Tongue (tissue), 3 donors: ENCODE measurements at places on chromosomes 5 and 9. TPM values are rescaled to one million over a fixed set of nuclear protein-coding genes. Genes with fewer than 3 reads are reported as not detected.

DNA sequence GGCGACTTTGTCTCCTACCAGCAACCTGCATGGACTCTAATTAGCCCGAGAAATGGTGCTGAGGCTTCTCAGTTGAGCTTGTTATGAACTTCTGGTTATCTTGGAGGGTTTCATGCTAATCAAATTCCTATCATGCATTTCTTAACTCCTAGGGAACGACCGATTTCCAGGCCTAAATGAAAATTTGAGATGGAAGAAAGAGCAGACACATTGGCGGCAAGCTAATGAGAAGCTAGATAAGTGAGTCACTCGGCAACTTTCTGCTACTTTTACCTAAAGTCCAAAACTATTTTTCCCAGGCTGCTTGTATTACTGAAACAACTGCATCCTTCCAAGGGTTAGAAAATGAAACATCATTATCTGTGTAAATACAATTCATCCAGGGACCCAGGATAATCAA, 207.2 kb downstream of the DOCK8 start:
- no peak for DNase-seq

DNA sequence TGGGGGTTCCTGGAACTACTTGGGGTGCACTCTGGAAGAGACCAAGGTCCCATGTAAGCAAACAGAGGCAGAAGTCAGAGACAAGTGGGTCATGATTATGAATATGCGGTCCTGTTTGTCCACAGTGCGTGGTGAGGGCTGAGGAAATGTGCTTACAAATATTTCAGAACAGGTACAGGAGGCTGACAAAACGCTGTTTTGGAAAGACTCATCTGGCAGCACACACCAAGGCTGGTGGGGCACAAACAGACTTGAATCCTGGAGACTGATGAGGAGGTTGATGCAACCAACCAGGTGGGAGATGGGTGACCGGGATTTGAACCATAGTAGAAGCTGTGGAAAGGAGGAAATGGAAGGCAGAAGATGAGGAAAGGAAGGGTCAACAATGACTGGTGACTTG, 83.8 kb downstream of the ADRB2 start:
- DNase-seq = no peak

- DNase-seq = peak; percentile 67
Observed at GRCh38 chr5:111563031-111563822, 50.9 kb upstream of the STARD4 start.

DNA sequence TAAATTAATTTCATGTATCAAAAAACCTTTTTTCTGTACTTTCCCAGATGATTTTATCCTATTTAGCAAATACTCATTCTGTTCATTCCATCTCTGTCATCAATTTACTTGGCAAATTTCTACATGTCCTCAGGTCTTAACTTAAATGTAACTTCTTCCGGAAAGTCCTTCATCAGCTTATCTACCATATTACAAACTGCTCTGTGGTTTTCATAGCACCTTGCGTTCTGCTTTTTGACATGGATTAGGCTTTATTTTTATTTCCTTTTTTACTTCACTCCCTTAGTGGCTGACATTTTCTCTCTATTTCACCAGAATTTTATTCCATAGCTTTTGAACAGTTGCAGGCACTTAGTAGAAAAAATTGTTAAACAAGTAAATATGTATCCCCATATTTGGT, 1040.8 kb downstream of the TAF11L14 start:
- DNase-seq = no peak

DNA sequence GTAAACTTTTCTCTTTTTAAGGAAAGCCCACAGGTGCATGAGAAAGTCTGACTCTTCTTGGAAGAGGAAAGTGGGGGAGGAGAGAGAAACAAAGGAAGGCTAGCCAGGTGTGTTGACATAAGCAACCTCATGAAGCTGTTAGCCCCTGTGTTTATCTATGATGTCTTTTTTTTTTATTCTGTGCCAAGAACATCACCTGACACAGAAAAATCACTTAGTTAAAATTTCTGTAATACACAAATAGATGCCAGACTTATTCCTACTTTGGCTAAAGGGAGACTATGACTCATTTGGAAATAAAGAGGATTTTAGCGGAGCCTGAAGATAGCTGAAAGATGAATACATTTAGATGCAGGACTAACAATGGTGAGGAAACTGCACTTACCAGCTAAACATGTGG, 58.3 kb downstream of the BAAT start:
- no peak for DNase-seq

DNA sequence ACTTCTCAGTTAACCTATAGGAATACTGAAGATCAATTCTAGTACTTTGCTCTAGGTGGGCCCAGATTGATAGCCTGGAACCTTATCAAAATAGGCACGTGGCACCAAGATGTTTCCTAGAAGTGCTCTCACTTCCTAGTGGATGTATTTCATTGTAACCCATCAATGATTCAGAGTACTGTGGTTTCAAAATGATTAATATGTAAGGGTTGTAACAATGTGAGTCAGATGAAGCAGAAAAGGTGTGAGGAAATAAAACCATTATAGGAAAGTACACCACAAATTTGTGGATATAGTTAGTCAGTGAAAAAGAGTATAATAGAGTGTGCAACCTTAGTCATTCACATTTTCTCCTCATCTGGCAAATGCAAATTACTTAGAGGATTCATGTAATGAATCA, 177.3 kb upstream of the FST start:
- DNase-seq = no peak

DNA sequence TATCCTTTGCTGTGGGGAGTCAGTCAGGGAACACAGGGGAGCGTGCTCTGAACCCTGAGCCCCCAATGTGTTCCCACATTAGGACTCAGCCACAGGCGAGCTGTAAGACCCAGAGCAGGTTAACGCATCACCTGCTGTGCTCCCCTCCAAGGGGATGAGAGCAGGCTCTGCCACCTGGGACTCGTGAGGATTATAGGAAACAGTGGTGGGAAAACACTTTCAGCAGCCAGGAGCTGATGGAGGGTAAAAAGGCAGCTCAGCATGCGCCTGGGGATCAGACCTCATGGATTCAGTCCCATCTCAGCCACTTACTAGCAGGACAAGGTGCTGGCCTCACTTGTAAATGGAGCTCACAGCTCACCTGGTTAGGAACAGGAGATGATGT, 9.2 kb downstream of the JADE2 start:
- DNase-seq = no peak

DNA sequence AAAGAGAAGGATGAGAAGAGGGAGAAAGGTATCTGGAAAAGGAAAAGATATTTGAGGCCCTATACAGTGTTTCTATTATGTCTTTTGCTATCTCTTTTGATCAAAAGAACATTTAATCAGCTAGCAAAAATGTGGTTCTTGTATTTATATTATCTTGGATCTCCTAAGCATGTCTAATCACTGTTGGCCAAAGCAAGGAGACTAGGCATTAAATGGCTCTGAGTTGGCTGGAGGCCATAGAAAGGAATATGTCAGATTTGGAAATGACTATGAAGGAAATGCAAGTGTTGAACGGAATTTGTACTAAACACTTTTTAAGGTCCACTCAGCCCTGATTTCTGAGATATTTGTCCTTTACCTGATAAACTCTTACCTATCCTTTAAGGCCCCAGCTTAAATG, 22.4 kb upstream of the THG1L start:
- peak; percentile 75 for DNase-seq

- DNase-seq = peak; percentile 10
Observed at GRCh38 chr9:126915281-126915816, 767 bp downstream of the RALGPS1 start.

DNA sequence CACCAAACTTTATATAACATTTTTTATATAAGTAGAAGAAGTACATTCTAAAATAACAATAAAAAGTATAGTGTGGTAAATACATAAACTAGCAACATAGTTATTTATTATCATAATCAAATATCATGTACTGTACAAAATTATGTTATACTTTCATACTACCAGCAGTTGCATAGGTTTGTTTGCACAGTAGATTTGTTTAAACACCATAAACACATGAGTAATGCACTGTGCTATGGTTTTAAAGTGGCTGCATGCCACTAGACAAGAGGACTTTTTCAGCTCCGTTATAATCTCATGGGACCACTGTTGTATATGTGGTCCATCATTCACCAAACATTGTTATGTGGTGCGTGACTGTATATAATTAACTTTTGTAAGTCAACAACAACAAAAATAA, 137.6 kb downstream of the DRD1 start:
- DNase-seq = no peak

DNA sequence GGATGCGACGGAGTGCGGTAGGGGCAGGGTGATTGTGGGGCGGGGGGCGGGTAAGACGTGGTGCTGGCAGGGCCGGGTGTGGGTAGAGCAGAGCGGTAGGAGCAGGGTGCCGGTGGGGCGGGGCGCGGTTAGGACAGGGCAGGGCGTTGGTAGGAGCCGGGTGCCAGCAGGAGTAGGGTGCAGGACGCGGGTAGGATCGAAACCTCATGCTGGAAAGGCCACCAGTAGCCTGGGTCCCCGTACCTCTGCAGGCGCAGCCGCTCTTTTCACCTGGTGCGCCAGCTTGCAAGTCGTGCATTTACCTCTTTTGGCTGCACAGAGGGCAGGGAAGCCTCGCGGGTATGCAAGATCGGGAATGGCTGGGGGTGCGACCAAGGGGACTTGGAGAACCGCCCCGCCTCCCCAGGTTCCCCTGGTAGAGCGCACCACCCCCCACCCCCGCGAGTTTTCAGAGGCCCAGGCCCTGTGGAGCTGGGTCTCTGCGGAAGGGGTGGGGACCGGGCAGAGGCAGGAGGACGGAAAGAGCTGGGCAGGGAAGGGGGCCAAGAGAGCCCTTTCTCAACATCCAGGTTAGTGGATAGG, 104.8 kb upstream of the SIMC1 start:
- DNase-seq = no peak

GRCh38 chr9:136061405-136061804, 33.7 kb downstream of the NACC2 start:
- no peak for DNase-seq

- no peak for DNase-seq
Observed at GRCh38 chr5:134554319-134555222, 29.1 kb downstream of the JADE2 start.

GRCh38 chr9:129458155-129458661, 162.7 kb downstream of the C9orf50 start:
- peak; percentile 40 for DNase-seq

DNA sequence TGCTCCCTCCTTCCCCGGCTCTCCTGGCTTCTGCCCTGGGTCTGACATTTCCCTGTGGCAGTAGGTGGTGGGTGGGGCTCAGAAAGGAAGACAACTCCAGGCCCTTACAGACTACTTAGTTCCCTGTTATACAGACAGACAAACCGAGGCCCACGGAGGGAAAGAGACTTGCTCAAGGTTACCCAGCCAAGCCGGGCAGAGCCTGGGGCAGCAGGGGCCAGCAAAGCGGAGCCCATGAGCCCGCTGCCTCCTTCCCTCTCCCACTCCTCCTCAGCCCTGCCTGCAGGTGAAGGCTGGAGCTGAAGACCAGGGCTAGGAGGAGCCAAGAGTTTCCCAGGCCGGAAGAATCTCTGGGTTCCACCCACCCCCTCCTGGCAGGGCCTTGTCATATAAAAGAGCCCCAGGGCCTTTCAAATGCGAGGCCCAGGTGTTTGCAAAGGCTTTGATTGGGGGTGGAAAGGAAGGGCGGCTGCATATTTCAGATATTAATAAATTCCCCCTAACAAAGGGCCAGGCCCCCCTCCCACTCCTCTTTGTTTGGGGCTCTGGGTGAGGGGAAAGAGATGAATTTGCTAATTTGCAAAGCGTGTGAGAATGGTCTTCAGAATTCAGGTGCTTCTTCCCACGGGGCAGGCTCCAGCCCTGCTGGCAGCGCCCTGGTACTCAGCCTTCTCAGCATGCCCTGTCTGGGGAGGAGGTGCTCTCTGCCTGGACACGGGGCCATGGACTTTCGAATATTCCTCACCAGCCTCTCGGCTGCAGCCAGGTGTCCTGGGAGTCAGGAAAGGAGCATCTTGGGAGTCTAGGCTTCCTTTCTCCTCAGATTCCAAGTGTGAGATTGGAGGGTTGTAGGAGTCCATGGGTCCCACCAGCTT, 21.5 kb downstream of the SLC6A7 start:
- no peak for DNase-seq

DNA sequence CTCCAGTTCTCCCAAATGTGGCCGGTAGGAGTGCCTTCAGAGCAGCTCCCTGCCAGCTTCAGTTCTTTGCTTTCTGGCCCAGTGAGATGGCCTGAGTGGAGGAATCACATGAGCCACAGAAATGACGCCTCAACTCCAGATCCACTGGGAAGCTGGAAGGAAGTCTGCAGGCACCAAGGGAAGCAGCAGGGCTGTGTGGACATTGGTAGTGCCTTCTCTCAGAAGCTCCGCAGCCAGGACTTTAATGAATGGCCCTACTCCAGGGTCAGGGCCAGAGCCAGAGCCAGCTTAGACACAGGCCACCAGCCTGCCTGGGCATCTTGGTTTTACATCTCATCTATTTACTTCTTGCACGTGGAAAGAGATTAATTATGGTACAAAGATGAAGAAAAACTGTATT, 12.0 kb upstream of the PSMB7 start:
- no peak for DNase-seq

DNA sequence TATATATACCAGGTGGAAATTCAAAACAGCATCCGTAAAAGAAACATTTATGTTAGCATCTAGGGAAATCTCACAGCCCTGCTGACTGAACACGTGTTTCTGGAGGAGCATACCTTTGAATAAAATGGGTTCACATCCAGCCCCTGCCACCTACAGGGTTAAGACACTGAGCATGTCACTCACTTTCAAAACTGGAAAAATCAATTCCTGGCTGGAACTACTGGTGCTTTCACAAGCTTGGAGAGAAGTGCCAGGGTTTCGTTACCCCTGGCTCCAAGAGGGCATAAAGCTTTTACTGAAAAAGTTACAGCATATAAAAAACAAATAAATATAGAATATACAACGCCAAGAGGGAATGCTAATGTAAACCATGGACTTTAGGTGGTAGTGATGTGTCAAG, 48.0 kb downstream of the SERINC5 start:
- no peak for DNase-seq

GRCh38 chr5:78633700-78634099, 14.9 kb downstream of the LHFPL2 start:
- no peak for DNase-seq

- DNase-seq = peak; percentile 6
Observed at GRCh38 chr9:113857875-113858274, 18.2 kb upstream of the ZNF618 start.

DNA sequence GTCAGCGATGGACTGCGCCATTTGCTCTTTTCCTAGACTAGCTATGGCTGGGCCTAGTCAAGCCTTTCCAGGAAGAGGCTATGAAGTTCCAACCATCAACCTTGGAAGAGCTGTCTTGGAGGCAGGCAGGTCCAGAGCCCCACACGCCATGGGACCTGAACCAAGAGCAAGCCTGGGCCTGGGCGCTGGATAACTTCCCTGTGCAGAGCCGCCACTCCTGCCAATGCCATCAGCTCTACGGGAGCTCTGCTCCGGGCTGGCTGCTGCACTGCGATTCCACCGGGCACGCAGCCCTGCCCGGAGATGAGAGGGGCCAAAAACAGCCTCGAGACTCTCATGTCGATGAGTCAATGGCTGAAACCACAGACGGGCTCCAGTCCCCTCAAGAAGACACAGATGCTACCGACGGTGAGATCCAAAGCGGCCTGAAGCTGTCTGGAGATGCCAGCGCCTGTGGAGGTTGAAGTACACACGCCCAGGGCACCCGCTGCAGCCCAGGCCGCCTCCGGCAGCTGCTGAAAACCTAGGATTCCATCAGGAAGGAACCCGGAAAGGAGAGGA, 103.7 kb upstream of the SELENOP start:
- DNase-seq = no peak

Gene MSX2
- 0.62 TPM for total RNA-seq

Gene EGFLAM
- total RNA-seq = 37.6 TPM

Gene SAXO1
- under 0.01 TPM for total RNA-seq

Gene CARTPT
- total RNA-seq = not detected

Gene TTC16
- not detected for total RNA-seq

Gene MYMK
- 18.3 TPM for total RNA-seq

Gene PCDHA13
- 0.31 TPM for total RNA-seq

Gene FAT2
- total RNA-seq = 25.0 TPM

Gene ZNF608
- 37.8 TPM for total RNA-seq

Gene HCN1
- 0.21 TPM for total RNA-seq
